Esophagus squamous epithelium (tissue), 5 donors: ENCODE measurements at places on chromosomes 6 and 20.

DNA sequence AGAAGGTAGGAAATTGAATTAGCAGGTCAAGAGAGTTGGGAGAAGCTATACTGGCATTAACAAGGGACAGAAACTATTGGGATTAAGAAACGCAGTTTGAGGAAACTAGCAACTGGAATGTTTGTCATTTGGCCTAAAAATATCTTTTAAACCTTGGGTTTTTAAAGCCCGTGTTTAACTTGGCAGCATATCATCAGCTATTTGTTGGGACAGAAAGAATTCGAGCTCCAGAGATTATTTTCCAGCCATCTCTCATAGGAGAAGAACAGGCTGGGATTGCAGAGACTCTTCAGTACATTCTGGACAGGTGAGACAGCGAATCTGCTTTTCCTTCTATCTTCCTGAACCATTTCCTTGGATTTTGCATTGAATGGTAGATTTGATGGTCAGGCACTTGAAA lies 17.8 kb downstream of the ACTR5 start:
- H3K27ac ChIP-seq, result no peak overlapping the region
- DNase-seq, result no peak
- no peaks in the 10 kb centered on the region for H3K27me3 ChIP-seq

GRCh38 chr6:26155061-26155930 lies 68.1 kb downstream of the HFE start:
- H3K27ac ChIP-seq, result peak overlapping the region; percentile 96
- DNase-seq, result no peak
- H3K4me1 ChIP-seq, result peaks cover 51% of the 10 kb centered on the region

- no peak overlapping the region for H3K27ac ChIP-seq
- H3K4me1 ChIP-seq, result no peaks in the 10 kb centered on the region
- DNase-seq, result no peak
- H3K36me3 ChIP-seq, result no peaks in the 10 kb centered on the region
- no peaks in the 10 kb centered on the region for H3K27me3 ChIP-seq
- no peak overlapping the region for H3K4me3 ChIP-seq
Measured at GRCh38 chr6:143135797-143136561, 75.3 kb downstream of the AIG1 start.

DNA sequence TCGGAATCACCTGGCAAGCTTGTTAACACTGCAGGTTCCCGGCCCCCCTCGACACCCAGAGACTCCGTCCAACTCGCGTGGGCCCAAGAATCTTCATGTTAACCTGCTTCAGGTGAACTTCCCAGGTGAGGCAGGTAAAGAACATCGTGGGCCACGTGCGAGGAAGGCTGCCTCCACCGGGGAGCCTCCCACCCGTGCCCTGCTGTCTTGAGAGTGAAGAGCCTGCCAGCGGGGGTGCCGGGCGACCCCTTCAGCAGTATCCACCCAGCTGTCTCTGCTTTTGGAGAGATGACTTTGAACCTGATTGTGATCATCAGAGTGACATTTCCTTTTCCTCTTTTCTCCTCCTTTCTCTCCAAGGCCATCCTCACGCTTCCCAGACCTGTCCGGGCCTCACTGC lies 22.9 kb upstream of the RTF2 start:
- no peak for DNase-seq
- H3K27ac ChIP-seq, result no peak overlapping the region
- H3K36me3 ChIP-seq, result no peaks in the 10 kb centered on the region

DNA sequence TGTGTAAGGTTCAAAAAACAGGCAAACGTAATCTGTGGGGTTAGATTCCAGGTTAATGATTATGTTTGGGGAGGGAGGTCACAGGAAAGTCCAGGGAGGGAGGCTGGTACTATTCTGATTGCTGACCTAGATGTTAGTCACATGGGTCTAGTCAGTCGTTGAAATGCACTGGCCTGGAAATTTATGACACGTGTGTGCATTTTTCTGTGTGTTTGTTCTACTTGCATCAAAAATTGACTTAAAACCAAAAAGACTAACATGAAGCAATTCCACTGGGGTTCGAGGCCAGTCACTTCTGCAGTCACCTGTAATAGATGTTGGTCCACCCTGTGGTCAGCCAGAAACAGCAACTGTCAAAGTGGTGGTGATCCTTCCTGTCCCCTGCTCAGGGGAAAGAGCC lies 104.2 kb upstream of the MLN start:
- DNase-seq, result no peak
- no peak overlapping the region for H3K4me3 ChIP-seq
- H3K36me3 ChIP-seq, result no peaks in the 10 kb centered on the region
- H3K27me3 ChIP-seq, result no peaks in the 10 kb centered on the region
- H3K27ac ChIP-seq, result no peak overlapping the region

DNA sequence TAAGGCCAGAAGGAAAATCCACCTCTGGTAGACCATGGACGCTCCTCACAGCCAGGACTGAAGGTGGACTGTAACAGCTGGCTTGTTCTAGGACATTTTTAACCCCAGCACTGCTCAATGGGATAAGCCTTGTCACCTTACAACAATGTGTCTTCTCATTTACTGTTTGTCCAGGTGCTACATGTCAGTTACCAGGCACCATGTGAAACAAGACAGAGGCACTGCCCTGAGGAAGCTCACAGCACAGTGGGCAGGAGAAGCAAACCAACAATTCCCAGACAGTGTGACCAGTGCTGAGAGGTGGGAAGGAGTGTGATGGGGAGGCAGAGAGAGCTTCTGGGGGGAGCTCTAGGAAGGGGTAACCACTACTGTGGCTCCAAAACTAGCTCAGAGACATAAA lies 10.7 kb downstream of the SNHG17 start:
- peaks cover 19% of the 10 kb centered on the region for H3K4me1 ChIP-seq
- DNase-seq, result no peak
- no peaks in the 10 kb centered on the region for H3K27me3 ChIP-seq
- H3K36me3 ChIP-seq, result peaks cover 100% of the 10 kb centered on the region

- no peaks in the 10 kb centered on the region for H3K36me3 ChIP-seq
- no peak overlapping the region for H3K4me3 ChIP-seq
- peaks cover 7% of the 10 kb centered on the region for H3K4me1 ChIP-seq
- no peak for DNase-seq
Measured at GRCh38 chr6:150894935-150895552, 29.5 kb downstream of the MTHFD1L start.

- no peak for DNase-seq
- H3K27ac ChIP-seq, result no peak overlapping the region
- H3K4me3 ChIP-seq, result no peak overlapping the region
- H3K36me3 ChIP-seq, result no peaks in the 10 kb centered on the region
- H3K27me3 ChIP-seq, result no peaks in the 10 kb centered on the region
Measured at GRCh38 chr20:10077081-10077471, 42.3 kb downstream of the ANKEF1 start.

DNA sequence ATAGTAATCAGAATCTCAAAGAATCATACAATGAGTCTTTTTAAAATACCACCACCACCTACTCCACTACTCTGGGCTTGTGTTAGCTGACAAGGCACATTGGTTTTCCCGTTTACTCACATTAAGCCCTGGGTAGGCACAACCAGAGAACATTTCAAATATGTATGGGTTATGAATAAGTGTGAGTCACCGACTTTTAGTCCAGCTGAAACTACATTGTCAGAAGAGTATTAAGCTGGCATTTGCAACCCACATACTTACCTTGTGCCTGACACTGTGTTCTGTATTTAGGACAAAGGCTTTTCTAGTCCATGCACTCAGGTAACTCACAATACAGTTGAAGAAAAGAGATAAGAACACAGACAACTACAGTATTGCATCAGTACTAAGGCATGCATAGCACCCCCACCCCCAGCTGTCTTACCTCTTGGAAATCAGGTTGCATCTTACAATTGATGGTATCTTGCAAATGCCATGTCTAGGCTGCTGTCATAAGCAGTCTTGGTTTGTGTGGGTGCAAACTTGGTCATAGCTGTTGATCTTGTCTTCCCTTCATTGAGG lies 40.3 kb upstream of the AHI1 start:
- H3K27me3 ChIP-seq, result no peaks in the 10 kb centered on the region
- no peak overlapping the region for H3K27ac ChIP-seq
- DNase-seq, result no peak
- no peaks in the 10 kb centered on the region for H3K36me3 ChIP-seq

DNA sequence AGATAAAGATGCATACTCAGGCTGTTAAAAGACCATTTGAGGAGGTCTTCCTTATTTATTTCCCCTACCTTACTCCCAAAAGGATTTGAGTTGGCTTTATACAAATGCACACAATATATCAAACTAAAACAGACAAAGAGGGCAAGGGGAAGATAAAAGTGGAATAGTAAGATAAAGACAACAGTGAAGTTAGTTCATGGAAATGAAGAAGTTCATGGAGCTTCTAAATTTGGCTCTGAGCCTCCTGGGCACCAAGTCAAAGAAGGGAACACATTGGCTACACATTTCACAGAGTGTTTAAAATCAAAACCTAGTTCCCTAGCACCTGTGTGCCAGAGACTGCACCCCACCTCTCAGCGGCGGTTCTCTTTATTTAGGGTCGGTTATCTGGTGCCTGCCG lies 25.8 kb upstream of the ARMC2 start:
- no peak overlapping the region for H3K4me3 ChIP-seq
- no peaks in the 10 kb centered on the region for H3K4me1 ChIP-seq
- H3K27me3 ChIP-seq, result no peaks in the 10 kb centered on the region
- H3K36me3 ChIP-seq, result no peaks in the 10 kb centered on the region

DNA sequence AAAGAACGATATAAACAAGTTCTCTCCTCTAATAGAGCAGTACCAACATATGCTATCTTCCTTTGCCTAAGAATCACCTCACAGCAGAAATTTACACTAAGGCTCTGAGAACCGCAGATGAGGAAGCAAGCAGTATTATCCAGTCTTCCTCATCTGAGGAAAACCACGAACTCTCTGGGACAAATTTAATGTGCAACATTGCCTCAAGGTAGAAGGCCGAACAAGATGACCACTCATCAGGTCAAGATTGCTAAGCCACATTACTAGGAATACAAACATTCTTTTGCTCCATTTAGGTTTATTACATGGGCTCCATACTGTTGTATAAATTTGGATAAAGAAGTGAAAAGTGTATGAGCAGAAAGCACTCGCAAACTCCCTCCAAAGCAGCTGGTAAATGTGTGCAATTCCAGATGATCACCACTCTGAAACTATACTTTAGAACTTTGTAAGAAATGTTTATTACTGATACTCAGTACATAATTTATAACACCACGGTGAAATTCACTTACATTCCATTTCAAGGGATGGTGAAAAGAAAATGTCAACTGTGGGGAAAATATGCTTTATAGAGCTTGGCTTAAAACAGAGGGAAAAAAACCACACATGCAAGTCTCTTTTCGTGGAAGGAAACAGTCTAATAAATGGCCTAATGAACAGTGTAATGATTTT lies 398.4 kb downstream of the BTBD9 start:
- H3K36me3 ChIP-seq, result no peaks in the 10 kb centered on the region
- no peaks in the 10 kb centered on the region for H3K4me1 ChIP-seq
- no peak overlapping the region for H3K27ac ChIP-seq
- no peak for DNase-seq
- no peaks in the 10 kb centered on the region for H3K27me3 ChIP-seq
- H3K4me3 ChIP-seq, result no peak overlapping the region

DNA sequence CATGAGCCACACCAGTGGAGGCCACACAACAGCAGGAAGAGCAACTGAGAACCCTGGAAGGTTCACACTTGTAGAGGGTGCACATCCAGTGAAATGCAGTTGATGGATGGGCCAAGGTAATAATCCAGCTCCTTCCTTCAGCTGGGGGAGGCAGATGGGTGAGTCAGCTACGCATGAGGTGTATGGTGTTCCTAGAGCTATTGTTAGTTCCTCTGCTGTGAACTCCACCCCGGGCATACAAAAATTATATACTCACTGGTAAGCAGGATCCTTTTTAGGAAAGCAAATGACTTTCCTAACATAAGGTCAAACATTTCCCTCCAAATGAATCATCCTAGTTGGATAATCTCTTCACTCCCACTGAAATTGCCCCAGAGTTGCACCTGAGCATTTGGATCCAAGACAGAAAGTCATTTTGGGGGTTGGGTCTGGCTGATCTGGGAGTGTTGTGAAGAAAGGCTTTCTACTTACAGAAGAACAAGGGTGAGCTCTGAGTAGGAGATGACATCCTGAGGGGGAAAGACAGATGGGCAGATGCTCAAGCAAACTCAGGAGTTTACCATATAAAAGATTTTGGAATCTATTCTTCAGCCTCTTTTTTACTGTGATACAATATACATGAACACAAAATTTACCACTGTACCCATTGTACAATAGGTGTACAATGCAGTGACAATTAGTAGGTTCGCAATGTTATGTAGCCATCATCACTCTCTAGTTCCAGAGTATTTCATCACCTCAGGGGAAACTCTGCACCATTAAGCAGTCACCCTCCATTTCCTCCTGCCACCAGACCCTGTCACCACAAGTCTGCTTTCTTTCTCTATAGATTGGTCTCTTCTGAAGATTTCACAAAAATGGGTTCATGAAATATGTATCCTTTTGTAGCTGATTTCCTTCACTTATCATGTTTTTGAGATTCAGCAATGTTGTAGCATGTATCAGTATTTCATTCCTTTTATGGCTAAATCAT lies 11.1 kb downstream of the HLA-F start:
- H3K4me1 ChIP-seq, result no peaks in the 10 kb centered on the region
- no peaks in the 10 kb centered on the region for H3K27me3 ChIP-seq
- H3K4me3 ChIP-seq, result no peak overlapping the region
- no peak for DNase-seq
- no peaks in the 10 kb centered on the region for H3K36me3 ChIP-seq
- no peak overlapping the region for H3K27ac ChIP-seq

GRCh38 chr20:41123631-41124030 lies 13.7 kb upstream of the PLCG1 start:
- H3K4me3 ChIP-seq, result no peak overlapping the region
- H3K27me3 ChIP-seq, result no peaks in the 10 kb centered on the region
- H3K36me3 ChIP-seq, result peaks cover 24% of the 10 kb centered on the region
- H3K27ac ChIP-seq, result no peak overlapping the region

DNA sequence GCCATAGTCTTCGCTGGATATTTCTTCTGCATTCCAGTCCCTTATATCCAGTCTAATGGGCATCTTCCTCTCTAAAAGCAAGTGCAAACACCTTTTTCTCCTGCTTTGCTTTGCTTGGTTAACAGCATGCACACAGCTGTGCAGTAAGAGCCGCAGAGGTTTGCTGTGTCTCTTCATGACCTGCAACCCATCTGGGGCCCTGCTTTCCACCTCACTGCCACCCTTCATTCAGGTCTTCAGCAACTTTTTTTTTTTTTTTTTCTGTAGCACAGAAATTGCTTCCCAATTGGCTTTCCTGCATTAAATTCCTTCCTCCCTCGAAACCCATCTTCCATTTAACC lies 14.4 kb downstream of the NEDD9 start:
- peaks cover 38% of the 10 kb centered on the region for H3K4me1 ChIP-seq
- H3K36me3 ChIP-seq, result no peaks in the 10 kb centered on the region
- DNase-seq, result no peak
- H3K27ac ChIP-seq, result peak overlapping the region; percentile 64
- no peaks in the 10 kb centered on the region for H3K27me3 ChIP-seq

DNA sequence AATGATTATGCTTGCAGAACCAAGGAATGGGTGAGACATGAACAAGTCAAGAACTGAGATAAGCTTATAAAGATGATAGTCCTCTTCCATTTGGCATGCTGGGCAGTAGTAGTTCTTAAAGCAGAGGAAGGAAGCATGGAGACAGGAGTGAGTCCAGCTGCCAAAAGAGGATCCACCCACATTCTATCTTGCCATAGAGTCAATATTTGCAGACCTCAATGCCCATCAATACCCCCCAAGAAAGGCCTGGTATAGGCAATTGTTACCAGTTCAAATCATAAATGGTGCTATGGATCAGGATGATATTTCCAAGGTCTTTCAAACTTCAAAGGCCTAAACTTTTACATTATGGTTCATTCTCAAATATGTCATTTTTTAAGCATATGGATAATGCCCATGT lies 4.8 kb downstream of the ARHGAP18 start:
- H3K36me3 ChIP-seq, result no peaks in the 10 kb centered on the region
- H3K27me3 ChIP-seq, result no peaks in the 10 kb centered on the region
- peaks cover 8% of the 10 kb centered on the region for H3K4me1 ChIP-seq
- H3K27ac ChIP-seq, result no peak overlapping the region
